Suppressor macrophage treated with lipopolysaccharide for 4 hours (primary cell): ENCODE measurements at places on chromosomes 1 and 21.

GRCh38 chr1:73576083-73576482 lies 621.9 kb downstream of the LRRIQ3 start:
- no peak for DNase-seq

DNA sequence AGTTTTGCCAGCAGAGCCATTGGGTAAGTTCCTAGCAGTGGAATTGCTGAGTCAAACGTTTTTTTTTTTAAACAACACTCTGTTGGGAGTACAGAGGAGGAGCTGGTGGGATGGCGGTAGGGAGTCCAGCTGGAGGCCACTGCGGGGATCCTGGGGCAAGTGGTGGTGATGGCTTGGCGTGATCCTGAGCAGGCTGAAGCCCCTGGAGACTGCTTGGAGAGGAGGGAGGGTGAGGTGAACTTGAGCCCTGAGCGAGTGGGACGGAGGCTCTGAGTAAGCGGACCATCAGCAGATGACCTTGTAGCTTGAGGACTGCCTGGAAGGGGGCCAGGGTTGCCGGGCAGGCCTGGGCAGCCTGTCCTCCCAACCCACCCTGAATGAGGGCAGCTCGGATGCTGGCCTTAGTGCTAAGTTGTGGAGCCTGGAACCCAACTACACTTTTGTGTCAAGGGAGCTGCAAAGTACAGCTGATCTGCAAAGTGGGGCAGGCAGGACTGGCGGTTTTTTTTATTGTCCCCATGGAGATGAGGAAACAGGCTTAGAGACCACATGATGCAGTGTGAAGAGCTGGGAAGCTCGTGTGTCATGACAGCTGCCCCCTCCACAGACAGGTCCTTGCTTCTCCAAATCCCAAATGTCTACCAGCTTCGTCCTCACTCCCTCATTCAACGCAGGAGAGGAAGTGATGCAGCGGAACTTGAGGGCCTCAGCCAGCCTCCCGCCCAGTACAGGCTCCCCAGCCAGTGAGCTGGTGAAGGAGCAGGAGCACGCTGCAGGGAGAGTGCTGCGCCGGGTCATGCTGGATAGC lies 20.2 kb downstream of the MRPL37 start:
- peak; percentile 87 for DNase-seq

GRCh38 chr1:172897738-172898137 lies 153.0 kb downstream of the TNFSF18 start:
- DNase-seq: no peak

- no peak for DNase-seq
Observed at GRCh38 chr1:190455631-190456030, 22.0 kb downstream of the BRINP3 start.

- peak; percentile 34 for DNase-seq
Observed at GRCh38 chr21:17848228-17848627, 29.1 kb upstream of the C21orf91 start.

DNA sequence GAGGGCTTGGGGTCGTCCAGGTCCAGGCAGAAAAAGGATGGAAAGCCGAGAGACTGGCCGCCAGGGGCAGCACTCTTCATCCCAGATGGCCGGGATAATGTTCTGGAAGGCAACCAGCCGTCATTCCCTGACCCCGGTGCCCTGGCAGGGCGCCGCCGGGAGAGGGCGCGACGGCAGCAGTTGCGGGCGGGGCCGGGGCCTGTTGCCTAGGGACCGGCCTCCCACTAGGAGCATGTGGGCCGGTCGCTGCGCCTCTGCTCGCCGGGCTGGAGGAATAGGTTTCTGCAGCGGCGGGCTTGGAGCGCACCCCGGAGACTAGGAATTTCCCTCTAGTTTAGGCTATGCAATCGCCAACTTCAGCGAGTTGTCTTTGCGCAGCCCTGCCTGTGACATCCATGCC lies 11.0 kb downstream of the DMRTB1 start:
- DNase-seq: peak; percentile 2

DNA sequence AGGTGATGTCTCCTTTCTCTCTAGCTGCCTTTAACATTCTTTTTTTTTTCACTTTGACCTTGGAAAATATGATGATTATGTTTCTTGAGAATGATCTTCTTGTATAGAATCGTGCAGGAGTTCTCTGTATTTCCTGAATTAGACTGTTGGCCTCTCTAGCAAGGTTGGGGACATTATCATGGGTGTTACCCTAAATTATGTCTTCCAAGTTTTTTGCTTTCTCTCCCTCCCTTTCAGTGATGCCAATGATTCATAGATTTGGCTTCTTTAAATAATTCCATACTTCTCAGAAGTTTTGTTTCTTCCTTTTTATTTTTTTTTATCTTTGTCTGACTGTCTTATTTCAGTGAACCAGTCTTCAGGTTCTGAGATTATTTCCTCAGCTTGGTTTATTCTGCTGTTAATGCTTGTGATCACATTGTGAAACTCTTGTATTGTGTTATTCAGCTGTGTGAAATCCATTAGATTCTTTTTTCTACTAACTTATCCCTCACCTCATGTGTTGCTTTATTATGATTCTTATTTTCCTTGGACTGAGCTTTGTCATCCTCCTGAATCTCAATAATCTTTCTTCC lies 268.4 kb upstream of the NRIP1 start:
- DNase-seq: no peak

DNA sequence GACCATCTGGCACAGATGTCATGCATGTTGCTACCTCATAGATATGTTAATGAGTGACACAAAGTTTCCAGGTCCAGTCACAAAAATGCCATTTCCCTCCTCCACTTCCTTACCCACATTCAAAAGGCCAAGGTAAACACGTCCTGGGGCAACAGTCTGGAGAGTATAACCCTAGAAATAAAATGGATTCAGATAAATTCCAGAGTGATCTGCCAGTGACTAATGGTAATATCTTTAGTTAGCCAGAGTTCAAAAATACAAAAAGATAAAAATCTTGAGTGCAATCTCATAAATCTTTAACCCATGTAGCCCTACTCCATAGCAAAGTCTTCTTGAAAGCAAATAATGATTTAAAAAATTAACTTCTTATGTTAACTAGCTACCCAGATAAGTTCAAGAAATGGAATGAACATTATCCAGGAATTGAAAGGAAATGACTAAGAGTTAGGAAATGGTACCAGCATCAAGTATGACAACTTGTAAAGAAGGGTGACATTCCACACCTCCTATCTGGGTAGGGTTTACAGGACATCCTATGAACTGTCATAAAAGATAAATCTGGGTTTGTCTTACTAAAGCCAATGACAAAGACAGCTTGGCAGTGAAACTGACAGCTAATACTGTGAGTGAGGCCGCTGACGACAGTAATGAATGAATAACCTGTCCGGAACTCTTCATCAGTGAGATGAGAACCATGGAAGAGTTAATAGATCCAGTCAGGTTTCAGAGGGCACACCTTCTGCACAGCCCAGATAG lies 18.1 kb downstream of the RGS2 start:
- DNase-seq: no peak

DNA sequence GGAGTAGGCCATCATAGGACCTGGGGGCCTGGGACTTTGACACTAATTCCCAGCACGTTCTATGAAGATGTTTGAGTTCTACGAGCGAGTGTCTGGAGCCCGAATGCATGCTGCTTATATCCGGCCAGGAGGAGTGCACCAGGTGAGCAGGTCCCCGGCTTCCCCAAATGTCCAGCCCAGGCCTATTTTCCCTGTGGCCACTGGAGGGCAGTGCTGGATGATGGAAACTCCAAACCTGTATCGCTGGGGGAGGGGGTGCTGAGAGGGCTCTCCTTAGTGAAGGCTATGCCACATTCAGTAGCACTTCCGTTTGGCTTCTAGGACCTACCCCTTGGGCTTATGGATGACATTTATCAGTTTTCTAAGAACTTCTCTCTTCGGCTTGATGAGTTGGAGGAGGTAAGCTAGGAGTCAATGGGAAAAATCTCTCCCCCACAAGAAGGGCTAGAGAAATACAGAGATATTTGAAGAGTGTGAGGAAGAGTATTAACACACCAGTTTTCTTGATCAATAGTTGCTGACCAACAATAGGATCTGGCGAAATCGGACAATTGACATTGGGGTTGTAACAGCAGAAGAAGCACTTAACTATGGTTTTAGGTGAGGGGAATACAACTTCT lies 5.2 kb upstream of the FCER1G start:
- peak; percentile 87 for DNase-seq

- DNase-seq: peak; percentile 88
Observed at GRCh38 chr1:192575499-192576189, at the start of gene RGS1. TSS of gene RGS1 (plus strand) at chr1:192575773. CDS start at chr1:192575793, 20 bp downstream.

GRCh38 chr21:41768437-41769042 lies 1.7 kb upstream of the RIPK4 start:
- peak; percentile 17 for DNase-seq

GRCh38 chr21:41610042-41610839 lies 102.3 kb upstream of the TMPRSS2 start:
- DNase-seq: peak; percentile 78

- DNase-seq: peak; percentile 78
Observed at GRCh38 chr1:161989786-161990185, 33.9 kb downstream of the OLFML2B start.

DNA sequence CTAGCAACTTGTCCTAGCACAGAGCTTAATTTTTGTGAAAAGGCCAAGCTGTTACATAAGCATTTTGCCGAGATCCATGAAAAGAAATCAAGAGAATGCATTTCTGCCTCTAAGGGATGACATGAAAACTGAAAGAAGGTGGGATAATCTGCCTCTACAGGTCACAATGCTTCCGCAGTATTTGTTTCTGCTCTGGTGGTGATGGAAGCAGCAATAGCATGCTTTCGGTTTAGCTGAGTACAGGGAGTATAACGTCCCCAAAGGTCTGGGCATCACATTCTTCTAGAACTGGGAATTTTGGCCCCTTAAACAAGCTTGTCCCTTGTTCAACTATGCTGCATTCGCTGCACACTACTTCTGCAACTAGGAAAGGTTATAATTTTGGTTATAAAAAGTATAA lies 14.4 kb upstream of the MAGI3 start:
- no peak for DNase-seq

- no peak for DNase-seq
Observed at GRCh38 chr1:63010913-63011660, 227.2 kb downstream of the ATG4C start.

GRCh38 chr1:32754317-32755097 lies 51.9 kb upstream of the SYNC start:
- no peak for DNase-seq

GRCh38 chr1:183391863-183392262 lies 26.3 kb downstream of the NMNAT2 start:
- DNase-seq: no peak

DNA sequence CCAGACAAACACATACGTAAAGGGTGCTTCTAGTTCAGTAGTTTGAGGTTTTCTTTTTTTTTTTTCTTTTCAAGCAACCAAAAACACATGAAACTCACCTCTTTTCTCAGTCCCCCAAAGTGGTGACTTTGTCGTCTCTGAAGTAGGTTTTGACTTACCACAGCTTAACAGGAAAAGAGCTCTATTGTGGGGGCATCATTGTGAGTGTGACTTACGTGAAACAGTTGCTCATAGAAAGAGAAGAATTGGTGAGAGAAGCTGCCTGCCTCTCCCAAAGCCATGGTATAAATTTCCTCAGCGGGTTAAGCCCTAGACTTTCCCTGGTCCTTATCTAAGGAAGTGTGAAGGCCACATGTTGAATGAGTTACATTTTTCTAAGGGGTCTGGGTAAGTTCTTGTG lies 11.9 kb downstream of the FASLG start:
- DNase-seq: no peak

GRCh38 chr1:27600498-27601175 lies 3.3 kb downstream of the AHDC1 start:
- DNase-seq: no peak

- DNase-seq: no peak
Observed at GRCh38 chr21:46603228-46603627, 1.7 kb downstream of the S100B start.

GRCh38 chr1:1462318-1462966 lies 9.1 kb upstream of the ATAD3B start:
- no peak for DNase-seq

- DNase-seq: peak; percentile 21
Observed at GRCh38 chr1:175600721-175601440, 142.5 kb downstream of the TNR start.

- DNase-seq: no peak
Observed at GRCh38 chr1:15683345-15684039, 628 bp upstream of the PLEKHM2 start.

DNA sequence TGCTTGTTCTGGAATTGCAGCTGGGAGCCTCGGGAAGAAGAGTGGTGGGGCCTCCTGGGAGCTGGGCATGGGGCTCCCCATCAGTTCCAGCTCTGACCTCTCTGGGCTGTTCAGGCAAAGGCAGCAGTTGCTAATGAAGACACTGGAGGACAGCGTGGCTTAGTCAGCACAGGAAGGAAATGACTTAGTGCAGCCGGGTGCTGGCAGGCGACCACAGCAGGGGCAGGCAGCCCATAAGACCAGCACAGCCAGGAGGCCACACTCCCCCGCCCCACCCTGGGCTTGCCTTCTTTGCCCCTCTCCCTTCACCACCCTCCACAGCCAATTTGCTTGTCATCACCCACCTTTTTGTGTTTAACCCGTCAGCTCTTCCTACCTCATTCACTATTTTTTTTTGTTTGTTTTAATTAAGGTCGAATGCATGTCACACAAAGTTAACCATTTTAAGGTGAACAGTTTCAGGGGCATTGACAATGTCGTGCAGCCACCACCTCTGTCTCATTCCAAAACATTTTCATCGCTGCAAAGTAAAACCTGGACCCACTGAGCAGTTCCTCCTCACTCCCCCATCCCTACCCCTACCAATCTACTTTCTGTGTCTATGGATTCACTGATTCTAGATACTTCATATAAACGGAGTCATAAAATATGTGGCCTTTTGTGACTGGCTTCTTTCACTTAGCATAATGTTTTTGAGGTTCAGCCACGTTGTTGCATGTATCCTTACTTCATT lies 10.9 kb downstream of the OLIG2 start:
- peak; percentile 74 for DNase-seq

GRCh38 chr1:37234941-37235418 lies 200.7 kb upstream of the GRIK3 start:
- no peak for DNase-seq

DNA sequence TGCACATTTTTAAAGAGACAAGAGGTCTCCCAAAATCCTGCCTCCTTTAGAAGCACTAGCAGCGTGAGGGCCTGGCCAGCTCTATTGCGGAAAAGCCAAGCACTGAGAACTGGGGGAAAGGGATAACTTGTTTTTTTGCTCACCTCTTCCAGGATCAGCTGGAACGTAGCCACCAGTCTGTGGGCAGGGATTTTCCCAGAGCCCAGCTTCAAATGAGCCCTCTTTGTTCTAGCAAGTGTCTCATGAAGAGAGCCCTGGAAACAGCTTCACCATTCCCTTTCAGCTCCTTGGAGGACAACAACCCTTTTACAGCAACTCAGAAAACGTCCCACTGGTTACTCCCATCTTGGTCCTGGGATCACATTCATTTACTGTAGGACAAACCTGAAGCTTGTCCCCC lies 195.4 kb downstream of the LMX1A start:
- DNase-seq: no peak
